Activated CD4-positive, alpha-beta T cell treated with anti-CD3 and anti-CD28 coated beads, Interleukin-2, Interleukin-4, amounts not matched to agents 100 ng/mL and 50 ng/mL, durations not matched to agents 16 hours and 8 hours (primary cell): ENCODE measurements at places on chromosomes 3 and 15.
A peak's percentile ranks its signal among the peaks of the same experiment; 100 is the strongest.

DNA sequence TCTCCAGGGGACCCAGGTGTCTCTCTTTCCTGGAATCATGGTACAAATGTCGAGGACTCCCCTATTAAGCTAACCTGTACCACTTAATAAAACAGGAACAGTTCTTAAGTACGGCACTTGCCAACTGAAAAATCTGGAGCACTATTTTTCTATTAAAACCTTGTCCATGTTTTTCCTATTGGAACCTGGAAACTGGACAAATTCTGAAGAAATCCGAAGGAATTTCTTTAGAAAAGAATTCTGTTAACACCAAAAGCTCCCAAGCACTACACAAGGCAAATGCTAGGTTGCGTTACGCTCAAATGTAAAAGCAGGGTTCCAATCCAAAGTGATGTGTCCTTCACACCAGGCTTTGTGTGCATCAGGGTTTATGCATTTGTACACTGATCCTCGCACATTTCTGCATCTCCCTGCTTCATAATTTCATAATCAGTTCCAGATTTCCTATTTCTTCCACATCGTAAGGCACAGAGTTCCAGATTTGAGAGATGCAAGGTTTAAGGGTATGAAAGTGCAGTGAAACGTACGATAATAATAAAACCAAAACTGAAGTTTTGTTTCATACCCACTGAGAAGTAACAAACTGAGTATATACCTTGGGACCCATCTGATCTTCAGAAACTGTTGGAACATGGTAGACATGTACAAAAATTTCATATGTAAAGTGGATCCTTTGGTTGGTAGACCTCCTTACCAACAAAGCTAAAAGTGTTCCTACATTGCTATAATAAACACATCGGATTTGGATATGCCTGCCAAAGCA lies 132.1 kb upstream of the WNT5A start:
- no peak for DNase-seq

- no peak for DNase-seq
Observed at GRCh38 chr15:67820992-67821783, 4.1 kb upstream of the SKOR1 start.

DNA sequence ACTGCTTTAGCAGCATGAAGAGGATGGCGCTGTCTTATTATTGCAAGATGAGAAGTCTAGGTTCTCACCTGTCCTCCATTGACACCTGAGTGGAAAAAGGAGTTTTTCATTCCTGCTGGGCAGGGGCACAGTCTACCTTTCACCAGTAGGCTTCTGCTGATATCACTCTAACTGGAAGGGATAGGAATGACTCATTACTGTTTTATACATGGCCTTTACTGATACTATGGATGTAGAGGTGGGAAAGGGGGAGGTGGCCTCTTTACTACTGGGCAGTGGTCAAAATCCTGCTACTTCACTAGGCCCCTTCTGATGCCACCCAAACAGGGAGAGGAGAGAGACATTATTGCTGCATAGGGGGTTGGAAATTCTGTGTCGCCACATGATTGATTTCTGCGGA lies 97.8 kb downstream of the BBX start:
- no peak for DNase-seq

DNA sequence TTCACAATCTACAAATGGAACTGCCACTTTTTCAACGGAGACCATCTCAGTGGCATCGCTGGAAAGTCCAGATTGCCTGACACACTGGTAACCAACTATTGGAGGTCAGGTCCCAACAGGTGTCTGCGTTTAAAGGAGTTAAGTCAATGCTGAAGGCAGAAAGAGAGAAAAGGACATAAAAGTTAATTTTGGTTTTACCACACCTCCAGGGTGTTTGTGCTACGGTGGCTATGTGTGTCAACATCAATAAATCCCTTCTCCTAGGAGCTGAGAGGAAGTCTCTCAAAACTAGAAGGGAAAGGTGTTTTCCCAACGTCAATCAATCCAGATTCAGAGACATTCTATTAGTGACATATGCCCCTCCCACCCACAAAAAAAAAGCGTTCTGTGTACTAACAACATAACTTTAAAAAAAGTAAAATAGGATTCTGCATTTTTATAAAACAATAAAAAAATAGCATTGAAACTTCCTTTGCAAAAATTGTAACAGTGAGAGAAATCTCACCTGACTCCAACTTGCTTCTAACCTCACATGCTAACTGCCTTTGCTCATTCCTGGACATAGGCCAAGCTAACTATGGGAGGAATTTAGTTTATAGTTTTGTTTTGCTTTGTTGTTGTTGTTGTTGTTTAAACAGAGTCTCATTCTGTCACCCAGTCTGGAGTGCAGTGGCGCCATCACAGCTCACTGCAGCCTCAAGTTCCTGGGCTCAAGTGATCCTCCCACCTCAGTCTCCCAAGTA lies 58.7 kb downstream of the GATM start:
- no peak for DNase-seq

DNA sequence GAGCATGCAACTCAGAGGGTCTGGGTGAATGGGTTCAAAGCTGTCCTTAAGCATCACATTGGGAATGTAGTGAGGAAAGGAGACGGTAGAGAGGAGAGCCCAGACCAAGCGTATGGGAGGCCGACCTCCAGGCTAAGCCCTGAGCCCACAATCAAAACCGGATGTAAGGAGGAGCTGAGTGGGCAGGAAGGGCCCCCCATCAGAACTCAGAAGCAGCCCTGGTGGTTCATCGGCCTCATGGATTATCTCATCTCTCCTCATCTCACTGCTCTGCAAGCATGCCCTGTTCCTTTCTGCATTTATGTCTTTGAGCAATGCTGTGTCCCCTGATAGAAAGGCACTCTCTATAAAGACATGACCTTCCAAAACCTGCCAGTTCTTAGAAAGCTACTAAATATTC lies 6.2 kb downstream of the HDC start:
- no peak for DNase-seq

DNA sequence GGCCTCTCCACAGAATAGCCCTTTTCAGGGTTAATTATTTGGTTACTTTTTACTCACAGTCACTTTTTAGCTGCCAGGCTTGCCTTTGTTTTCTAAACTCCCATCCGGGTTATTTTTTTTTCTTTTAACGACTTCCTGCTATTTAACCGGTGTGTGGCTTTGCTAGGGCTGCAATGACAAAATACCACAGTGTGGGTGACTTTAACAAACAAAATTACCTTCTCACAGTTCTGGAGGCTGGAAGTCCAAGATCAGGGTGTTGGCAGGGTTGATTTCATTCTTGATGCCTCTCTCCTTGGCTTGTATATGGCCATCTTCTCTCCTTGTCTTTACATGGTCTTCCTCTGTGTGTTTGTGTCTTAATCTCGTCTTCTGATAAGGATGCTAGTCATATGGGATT lies 91.5 kb downstream of the IL1RAP start:
- no peak for DNase-seq

GRCh38 chr3:32340039-32340438 lies 51.6 kb upstream of the CMTM7 start:
- peak; percentile 46 for DNase-seq

DNA sequence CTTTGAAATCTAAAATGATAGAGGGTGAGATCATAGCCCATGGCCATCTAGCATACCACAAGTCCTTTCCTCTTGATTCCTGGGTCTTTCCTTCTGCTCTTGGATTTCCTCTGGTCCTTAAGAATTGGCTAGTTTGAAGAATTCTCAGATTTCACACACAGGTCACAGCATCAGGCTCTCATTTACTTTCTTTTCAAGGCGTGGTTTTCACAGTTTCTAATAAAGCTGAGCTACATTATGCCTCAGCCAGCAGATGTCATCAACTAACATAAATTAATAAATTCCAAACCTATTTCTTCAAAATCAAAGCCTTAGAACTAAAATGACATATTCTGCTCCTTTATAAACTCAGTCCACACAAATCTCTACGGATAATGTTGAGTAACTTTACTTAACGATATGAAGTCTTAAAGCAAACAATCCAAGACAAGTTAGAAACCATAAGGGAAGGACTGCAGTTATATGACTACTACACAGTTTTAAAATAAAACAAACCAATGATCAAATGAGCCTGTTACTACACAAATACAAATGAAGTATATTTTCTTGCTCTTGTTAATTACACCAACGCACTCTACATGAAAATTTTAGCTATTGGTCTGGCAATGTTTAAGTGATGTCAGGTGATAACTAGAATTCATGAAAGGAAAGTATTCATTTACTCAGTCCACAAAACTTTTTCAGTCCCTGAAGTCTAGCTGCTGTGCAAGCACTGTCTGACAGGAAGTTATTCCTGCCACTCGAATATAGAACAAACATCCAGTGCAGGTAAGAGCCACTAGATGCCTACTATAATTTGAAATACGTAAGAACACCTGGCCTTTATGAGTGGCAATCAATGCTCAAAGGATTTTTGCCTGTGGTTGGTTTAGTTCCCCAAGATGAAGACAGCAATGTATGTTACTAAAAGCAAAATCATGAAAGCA lies 9.2 kb downstream of the CCDC14 start:
- DNase-seq: no peak

DNA sequence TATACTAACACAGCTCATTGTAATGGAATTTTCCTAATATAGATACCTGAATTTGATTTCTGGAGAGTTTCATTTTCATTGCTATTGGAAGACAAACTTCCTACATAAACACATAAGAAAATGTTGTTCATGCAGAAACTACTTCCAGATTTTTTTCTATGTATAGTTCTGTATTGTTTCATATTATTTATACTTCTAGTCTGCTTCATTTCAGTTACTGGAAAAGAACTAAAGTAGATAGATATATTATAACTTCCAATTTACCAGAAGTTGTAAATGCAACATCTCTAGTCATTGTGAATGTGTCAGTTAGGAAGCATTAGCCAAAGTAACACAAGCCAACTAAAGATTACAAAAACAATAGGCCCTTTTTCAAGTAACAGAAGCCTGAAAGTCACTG lies 147.3 kb upstream of the ZNF385D start:
- no peak for DNase-seq

DNA sequence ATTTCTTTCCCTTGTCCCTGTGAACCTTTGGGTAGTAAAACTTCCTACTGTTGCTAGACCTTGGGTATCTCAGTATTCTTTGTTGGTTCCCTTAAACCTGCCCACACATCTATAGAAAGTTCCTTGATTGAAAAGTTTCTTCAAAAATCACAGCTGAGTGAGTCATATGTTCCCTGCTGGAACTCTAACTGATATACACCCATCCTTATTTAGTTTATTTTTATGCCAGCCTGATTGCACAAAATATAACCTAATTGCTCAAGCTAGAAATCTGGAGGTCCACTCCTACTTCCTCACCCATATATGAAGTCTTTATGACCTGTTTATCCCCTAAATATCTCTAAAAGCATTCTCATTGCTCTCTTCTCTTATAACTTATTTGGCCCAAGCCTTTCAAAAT lies 13.7 kb upstream of the GJD2 start:
- DNase-seq: no peak

GRCh38 chr15:79924379-79924778 lies 27.6 kb upstream of the MTHFS start:
- DNase-seq: no peak

- DNase-seq: peak; percentile 36
Observed at GRCh38 chr3:114827495-114827894, 319.6 kb downstream of the ZBTB20 start.

DNA sequence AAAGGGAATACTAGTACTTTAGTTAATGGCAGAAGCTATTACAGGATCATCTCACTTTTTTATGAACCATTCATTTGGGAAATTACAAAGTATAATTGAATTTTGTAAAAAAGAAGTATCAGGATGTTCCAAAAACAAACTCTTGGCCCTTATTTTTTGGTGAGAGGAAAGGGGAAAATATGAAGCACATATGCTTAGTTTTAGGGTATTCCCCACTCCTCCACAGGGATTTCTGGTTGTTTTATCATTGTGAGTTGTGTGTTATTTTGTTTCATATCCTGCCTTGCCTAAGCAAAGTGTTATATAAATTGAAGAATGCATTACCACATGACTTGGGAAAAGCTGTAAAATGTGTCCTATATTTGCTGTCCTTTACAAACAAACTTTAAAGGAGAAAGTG lies 227.0 kb downstream of the FMN1 start:
- no peak for DNase-seq

DNA sequence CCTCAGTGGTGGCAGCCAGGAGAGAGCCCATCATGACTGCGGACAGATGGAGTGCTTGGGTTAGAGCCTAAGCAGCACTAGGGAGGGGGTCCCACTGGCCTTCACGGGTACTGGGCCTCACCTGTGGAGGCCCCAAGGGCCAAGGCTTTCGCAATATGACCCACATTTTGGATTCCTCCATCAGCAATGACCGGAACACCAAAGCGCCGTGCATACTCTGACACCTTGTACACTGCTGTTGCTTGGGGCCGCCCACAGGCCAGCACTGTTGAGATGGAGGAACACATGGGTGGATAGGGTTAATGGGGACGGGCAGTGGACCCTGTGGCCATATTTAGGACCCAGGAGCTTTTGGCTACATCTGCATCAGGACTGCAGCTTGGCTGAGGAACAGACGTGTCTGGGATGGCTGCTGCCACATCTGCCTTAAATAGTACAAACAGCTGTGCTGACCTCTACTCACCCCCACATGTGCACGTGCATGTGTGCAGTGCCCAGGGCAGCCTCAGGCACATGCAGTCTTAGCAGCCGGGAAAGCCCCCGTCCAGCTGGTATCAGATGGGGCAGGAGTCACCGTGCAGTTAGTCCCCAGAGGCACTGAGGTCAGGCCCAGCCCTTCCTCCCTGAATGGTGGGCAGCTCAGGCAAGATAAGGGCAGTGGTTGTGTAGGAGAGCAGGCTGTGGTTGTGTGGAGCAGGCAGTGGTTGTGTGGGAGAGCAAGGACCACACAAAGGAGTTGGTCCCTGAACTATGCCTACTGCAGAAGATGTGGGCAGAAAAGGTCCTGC lies 3.3 kb downstream of the NDUFAF3 start:
- DNase-seq: no peak

DNA sequence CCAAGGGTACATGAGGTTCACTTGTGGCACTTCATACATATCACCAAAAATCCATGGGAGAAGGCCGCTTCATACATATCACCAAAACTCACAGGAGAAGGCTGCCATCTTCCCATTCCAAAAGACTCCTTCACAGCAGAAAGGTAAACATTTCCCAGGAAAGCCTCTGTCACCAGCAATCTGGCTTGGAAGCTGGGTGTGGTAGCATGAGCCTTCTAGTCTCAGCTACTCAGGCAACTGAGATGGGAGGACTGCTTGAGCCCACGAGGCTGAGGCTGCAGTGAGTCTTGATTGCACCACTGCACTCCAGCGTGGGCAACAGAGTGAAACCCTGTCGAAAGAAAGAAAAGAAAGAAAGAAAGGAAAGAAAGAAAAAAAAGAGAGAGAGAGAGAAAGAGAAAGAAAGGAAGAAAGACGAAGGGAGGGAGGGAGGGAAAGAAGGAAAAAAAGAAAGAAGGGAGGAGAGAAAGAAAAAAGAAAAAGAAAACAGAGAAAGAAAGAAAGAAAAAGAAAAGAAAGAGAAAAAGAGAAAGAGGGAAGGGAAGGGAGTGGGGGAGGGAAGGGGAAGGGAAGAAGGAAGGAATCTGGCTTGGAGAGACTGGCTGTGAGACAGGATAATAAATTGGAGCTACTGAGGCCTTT lies 7.2 kb downstream of the LRIG1 start:
- no peak for DNase-seq

- no peak for DNase-seq
Observed at GRCh38 chr3:148280623-148281242, 417.0 kb upstream of the AGTR1 start.

DNA sequence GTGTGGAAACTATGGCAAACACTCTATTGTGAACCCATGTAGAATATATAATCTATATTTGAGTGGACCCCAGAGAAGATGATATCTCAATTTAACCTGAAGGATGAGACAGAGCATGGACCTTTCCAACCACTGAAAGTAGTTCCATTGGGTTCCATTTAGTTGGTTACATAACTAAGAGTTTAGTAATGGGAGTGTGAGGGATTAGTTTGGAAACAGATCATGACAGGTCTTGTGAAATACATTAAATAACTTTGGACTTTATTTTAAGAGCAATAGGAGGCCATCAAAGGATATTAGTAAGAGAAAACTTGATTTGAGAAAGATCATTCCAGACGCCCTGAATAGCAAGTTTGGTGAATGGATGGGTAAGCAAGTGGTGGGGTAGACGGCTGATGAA lies 487.2 kb upstream of the ROBO2 start:
- no peak for DNase-seq
